NAMALWA (cell line): ENCODE measurements at places on chromosomes 7 and 10.

GRCh38 chr7:23712368-23713284 lies 2.6 kb downstream of the STK31 start:
- DNase-seq: peak; percentile 78

DNA sequence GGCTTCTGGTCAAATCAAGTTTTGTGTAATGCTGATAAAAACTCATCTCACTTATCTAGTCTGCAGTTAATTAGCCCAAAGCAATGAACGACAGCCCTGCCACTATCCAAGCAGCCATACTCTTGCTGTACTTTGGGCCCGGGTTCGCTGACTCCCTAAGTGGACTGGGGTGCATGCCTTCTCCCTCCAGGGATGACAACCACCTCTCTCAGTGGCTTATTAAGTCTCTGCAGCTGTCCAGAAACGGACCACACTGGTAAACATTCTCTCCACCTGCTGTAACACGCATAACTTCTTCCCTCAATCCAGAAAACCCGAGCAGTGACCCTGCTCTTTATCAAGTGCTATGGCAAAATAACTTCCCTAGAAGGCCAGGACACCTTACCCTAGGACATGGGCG lies 3.9 kb downstream of the FBXW4 start:
- no peak for DNase-seq

GRCh38 chr10:47255033-47255813 lies 44.8 kb upstream of the GDF10 start:
- DNase-seq: no peak

DNA sequence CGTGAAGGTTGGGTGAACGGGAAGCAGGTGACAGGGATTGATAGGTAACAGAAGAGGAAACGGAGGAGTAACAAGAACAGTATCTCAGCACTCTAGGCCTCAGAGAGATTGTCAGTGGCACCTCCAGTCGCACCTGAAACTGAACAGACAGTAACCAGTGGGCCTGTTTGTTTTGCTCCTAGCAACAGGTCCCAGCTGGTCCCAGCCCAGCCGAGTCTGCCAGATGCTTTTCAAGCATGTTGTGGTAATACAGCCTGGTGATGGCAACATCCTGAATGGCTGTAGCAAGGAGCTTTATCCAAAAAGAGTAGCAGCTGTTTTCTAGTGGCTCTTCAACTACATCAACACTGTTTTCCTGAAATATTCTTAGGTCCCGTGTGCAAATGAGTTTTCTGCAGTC lies 4.7 kb downstream of the CACNB2 start:
- DNase-seq: peak; percentile 24

- DNase-seq: no peak
Measured at GRCh38 chr10:50316695-50317648, 65.7 kb upstream of the ASAH2 start.

DNA sequence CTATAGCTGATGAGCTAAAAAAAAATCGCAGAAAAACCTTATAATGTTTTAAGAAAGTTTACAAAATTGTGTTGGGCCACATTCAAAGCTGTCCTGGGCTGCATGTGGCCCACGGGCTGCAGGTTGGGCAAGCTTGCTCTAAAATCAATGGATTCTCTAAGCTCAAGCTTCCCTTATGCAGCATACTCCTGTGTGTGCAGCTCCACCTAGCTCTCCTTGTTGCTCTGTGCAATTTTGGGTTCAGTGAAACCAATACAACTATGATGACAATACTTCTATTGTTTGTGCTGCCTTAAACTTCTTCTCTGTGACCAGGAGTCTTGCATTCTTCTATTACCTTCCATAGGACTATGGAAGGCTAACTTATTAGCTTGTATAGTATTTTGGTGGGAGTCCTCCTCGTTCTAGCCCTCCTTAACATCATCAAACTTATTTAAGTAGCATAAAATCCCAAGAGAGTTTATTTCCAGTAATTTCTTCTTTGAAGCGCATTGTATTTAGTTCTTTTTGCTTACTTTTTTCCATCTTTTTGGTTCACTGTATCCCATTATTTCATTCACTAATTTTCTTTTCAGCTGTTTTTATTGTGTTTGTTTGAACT lies 170.9 kb upstream of the SMIM30 start:
- DNase-seq: peak; percentile 66

DNA sequence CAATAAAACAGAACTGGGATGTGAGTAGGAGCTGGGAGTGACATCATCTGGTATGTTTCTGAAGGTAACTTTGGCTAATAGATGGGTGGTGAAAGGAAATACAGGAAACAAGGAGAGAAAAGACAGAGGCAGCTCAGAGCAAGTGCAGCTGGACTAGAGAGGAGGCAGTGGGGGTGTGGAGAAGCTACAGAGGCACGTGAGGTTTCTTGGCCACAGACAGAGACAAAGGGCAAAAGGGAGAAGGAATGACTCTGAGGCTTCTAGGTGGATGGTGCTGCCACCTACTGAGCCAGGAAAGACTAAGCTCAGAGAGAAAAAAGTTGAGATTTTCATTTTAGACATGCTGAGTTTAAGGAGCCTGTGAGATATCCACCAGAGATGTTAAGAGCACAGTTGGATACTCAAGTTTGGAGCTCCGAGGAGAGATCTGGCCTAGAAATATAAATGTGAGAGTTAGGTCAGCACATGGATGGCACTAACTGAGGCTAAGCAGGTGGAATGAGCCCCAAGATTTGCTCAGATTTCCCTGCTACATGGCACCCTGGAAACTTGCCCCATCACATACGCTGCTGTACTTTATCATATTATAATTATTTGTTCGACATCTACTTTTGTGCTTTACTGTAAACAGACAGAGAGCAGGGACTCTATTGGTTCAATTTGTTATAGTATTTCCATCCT lies 293.0 kb upstream of the IMMP2L start:
- DNase-seq: peak; percentile 81

DNA sequence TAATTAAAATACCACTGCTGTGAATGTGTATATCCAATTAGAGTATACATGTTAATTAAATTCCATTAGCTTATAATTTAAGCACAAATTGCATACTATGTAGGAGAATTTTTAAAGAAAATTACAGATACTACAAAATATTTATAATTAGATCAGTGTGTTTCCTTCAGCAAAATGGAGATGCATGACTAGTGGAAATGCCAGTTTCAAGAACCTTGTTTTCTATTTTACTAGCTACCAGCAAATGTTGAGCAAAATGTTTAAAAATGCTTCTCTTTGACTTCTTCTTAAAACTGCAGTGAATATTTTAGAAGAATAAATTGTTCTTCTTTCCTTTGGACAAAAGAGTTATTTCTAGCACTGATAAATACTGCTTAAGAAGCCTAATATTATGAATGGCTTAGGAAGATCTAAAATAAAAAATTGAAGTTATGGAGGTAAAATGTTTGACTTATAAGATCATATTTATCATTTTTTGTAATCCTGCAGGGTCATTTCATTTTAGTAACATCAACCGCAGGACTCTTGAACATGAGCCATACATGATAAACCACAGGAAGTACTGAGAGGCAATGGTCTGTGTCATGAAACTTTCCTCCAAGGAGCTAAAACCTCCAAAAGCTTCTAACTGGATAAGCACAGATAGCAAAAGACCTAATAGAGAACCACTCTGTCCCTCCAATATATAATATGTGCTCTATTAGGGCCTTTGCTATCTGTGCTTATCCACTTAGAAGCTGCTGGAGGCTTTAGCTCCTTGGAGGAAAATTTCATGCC lies 1066.0 kb upstream of the CELF2 start:
- DNase-seq: no peak

GRCh38 chr7:20228654-20229053 lies 11.5 kb upstream of the MACC1 start:
- no peak for DNase-seq

- no peak for DNase-seq
Measured at GRCh38 chr7:16465469-16466361, at the start of gene SOSTDC1. Gene SOSTDC1 (minus strand): TSS chr7:16465738. CDS start chr7:16465668, 70 bp downstream.

- DNase-seq: no peak
Measured at GRCh38 chr10:131559450-131559911, 248.0 kb upstream of the TCERG1L start.

DNA sequence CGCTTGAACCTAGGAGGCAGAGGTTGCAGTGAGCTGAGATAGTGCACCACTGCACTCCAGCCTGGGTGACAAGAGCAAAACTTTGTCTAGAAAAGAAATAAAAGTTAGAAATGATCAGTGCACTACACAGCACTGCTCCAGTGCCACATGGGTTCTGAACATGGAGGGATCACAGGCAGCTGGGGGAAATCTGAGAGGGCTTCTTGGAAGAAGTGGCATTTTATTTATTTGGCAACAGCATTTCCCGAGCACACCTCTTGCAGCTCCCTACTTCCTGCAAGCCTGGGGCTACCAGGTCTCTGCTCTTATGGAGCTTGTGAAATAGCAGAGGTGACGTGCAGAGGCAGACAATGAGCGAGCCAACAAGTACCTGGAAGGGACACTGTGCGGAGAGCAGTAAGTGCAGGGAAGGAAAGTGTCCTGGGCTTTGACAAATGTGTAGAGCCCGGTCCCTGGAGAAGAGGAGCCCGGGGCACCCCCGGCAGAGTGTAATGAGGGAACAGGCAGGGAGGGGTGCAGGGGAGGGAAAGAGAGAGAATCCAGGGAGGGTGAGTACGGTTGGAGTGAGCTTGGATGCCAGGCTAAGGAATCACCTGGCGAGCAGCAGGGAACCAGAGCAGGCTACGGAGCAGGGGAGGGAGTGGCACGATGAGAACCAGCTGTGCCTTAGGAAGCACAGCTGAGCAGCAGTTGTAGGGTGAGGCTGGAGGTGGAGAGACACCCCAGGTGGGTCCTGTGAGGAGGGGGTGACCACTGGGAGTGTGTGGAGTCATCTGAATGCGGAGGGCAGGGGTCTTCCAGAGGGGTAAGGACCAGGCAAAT lies 104.6 kb upstream of the CTBP2 start:
- no peak for DNase-seq

DNA sequence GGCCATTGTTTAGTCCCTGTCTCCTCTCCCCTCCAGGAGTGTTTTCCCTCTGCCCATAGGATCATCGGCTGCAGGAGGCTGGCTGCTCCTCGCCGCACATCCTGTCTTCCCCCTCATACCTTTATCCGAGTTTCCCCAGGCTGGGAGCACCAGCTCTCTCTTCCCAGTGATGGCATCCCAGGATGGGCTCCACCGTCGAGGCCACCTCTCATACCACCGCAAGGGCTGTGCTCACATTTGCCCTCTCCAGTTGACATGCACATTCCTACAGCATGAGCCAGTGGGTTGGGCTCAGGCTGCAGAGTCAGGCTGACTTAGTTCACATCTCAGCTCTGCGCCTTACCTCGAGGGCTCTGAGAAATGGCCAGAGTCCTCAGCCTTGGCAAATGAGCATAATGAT lies 12.1 kb downstream of the HKDC1 start:
- no peak for DNase-seq

- DNase-seq: no peak
Measured at GRCh38 chr10:123462246-123462645, 203.9 kb upstream of the GPR26 start.

DNA sequence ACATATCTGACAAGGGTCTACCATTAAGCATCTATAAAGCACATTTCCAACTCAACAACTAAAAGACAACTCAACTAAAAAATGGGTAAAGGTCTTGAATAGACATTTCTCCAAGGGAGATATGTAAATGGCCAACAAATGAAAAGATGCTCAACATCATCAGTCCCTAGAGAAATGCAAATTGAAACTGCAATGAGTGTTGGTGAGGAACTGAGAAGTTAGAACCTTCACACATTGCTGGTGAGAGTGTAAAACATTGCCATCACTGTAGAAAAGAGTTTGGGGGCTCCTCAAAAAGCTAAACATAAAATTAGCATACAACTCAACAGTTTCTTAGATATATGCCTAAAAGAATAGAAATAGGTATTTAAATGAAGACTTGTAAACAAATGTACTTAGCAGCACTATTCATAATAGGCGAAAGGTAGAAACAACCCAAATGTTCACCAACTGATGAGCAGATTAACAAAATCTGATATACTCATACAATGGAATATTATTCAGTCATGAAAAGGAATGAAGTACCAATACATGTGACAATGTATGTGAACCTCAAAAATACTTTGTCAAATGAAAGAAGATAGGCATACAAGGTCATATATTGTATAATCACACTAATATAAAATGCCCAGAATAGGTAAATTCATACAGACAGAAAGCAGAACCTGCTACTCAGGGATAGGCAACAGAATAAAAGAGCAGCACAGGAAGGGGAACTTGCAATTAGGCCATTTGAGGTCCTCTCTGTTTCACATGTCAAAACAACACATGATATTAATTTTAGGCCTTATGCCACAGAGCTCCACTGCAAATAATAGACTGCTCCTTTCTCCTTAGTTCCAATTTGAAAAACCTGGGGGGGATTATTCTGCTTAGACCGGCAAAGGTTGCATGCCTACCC lies 10.6 kb upstream of the LRRC72 start:
- no peak for DNase-seq

DNA sequence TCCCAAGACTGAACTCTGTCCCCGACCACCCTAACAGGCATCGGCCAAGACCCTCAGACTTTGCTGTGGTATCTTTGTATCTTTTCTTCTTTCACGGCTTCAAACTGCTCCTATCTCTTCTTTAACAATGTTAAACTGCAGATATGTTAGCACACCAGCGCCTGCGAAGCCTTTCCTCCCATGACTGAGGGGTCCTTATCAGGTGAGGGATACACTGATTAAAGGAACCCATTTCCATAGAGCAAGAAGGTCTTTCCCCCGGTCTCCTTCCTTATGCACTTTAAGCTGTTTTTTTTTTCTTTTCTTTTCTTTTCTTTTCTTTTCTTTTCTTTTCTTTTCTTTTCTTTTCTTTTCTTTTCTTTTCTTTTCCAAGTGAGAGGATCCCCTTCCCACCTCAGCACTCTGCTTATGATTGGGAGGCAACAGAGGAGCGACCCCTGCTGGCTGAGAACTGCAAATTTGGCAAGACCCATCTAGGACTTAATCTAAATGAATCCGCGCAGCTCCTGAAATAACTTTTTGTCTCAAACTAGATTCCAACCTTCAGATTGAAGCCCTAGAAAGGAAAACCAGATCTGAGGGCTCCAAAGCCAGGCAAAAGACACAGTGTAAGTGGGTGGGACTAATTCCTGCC lies 109.9 kb downstream of the ITGB8 start:
- peak; percentile 72 for DNase-seq

- DNase-seq: peak; percentile 64
Measured at GRCh38 chr7:91264924-91265681, 870 bp downstream of the FZD1 start.

- peak; percentile 53 for DNase-seq
Measured at GRCh38 chr10:73253225-73253555, 746 bp upstream of the MRPS16 start.

- DNase-seq: no peak
Measured at GRCh38 chr7:2796358-2797352, 47.5 kb downstream of the GNA12 start.

- no peak for DNase-seq
Measured at GRCh38 chr10:49597426-49598163, 12.5 kb upstream of the SLC18A3 start.

DNA sequence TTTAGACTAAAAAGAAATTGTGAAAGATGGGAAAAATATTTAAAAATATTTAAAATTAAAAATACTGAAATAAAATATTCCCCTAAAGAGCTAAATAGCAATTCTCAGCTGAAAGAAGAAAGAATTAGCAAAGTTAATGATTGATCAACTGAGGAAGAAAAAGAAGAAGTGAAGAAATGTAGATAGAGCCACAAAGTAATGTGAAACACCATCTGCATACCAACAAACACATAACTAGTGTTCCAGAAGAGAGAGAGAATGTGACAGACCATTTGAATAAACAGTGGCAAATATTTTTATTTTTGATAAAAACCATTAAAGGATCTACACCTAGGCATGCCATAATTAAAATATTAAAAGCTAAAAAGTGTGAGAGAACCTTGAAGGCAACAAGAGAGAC lies 784.5 kb upstream of the ZWINT start:
- DNase-seq: no peak

- peak; percentile 62 for DNase-seq
Measured at GRCh38 chr7:148303295-148304082, 287.1 kb upstream of the C7orf33 start.
